ENCODE measurements at places on chromosomes 16 and 17. TPM values are rescaled to one million over a fixed set of nuclear protein-coding genes. Genes with fewer than 3 reads are reported as not detected.

- no peak for DNase-seq
Measured at GRCh38 chr16:67424261-67424615, 6.7 kb upstream of the HSD11B2 start.

DNA sequence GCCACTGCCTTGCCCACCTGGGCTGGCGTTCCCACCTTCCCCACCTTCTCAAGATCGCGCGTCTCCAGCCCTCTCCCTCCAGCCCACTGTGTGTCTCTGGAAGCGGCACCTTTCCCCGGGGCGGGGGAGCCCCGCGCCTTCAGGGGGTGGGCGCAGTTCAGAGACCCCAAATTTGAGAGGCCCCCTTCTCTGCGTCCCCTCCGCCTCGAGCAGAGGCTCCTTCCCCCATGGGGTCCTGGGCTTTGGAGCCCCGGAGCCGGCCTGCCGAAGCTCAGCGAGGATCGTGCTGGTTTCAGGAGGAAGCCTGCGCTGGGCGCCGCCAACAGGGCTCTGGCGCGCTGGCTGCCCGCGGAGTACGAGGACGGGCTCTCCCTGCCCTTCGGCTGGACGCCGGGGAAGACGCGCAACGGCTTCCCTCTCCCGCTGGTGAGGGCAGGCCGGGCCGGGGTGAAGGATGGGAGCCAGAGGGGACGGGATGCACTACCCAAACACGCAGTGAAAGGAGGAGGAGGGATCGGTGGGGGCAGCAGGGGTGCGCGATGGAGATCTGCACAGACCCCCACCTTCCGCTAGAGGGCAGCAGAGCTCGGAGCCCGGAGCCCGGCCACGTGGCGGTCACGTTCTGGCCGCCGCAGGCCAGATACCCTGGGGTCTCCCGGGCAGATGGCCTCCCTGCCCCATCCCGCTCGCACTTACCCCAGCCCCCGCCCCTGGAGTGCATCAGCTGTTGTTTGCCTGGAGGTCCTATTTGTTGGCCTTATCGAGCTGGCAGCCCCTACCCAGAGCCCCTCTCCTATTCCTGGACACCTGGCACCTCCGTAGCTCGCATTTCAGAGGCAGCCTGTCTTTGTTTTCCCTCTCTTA, 11.1 kb downstream of the LPO start:
- DNase-seq: peak; percentile 45

GRCh38 chr17:50645748-50646682, 11.3 kb downstream of the ABCC3 start:
- DNase-seq: no peak

DNA sequence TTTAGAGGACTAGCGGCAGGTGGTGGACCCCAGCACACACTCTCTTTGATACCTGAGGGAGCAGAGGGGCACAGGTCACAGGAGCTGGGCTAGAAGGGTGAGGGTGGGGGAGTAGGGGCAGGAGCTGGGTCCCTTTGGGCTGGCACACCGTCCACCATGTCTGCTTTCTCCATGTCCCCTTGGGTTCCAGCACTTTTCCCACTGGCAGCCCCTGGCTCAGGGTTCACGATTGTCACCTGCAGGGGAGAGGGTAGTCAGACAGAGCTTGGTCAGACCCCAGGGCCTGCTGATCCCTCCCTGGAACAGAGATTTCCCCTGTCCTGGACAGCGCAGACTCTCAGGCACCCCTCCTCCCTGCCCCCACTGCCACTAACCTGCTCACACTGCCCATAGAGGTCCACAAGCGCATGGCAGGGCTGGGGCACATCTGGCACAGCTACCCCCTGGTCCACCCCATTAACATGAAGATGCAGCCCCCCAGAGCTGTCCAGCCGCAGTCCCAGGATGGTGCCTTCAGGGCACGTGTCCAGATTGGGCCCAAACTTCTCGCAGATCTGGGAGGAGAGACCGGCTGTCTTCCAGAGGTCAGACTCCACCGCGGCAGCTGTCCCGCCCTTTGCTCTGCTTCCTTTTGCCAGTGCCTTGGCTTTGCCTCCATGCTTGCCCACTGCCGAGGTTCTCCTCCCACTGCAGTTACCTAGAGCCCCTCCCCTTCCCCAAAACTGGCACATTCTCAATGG, 3.1 kb upstream of the GPS2 start:
- no peak for DNase-seq

DNA sequence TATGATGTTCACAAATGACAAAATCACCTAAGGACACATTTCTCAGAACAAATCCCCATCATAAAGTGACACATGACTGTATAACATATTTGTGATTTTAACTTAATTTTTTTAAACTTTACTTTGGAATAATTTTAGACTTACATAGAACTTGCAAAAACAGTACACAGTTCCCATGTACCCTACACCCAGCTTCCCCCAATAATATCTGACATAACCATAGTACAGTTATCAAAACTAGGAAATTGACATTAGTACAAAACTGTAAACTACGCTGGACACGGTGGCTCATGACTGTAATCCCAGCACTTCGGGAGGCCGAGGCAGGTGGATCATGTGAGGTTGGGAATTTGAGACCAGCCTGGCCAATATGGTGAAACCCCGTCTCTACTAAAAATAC, 24.8 kb downstream of the CDC27 start:
- DNase-seq: no peak

GRCh38 chr16:79769928-79770243, 169.3 kb upstream of the MAF start:
- no peak for DNase-seq

GRCh38 chr16:1845985-1846384, 19.0 kb downstream of the FAHD1 start:
- DNase-seq: no peak

GRCh38 chr17:55005520-55005919, 37.0 kb downstream of the STXBP4 start:
- DNase-seq: no peak

DNA sequence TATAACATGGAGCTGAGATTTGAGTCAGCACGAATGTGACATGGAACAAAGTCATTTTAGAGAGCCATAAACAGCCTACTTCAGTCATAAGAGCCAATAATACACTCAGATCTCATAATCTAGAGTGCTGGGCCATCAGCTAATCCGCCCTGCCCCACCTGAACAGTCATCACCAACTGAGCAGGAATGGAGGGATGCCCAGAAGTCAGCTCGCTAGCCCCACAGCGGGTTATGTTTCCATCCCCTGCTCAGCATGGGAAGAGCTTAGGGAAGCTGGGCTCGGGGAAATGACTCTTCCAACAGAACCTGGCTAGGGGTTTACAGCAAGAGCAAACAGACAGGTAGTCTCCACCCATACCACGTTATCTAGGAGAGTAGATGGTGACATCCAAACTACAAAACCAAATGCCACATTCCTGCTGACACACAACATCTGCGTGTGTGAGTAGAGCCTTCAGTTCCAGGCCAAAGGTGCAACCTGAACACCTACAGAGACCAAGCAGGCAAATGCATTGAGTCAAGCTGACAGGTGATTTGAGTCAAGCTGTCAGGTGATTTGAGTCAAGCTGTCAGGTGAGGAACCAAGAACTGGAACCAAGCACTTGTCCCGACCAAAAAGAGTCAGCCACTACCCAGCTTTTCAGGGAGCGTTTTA, 2.0 kb downstream of the TMEM11 start:
- no peak for DNase-seq

GRCh38 chr17:59361916-59362810, 30.7 kb downstream of the YPEL2 start:
- no peak for DNase-seq

- no peak for DNase-seq
Measured at GRCh38 chr17:75875182-75875939, 3.0 kb downstream of the TRIM47 start.

DNA sequence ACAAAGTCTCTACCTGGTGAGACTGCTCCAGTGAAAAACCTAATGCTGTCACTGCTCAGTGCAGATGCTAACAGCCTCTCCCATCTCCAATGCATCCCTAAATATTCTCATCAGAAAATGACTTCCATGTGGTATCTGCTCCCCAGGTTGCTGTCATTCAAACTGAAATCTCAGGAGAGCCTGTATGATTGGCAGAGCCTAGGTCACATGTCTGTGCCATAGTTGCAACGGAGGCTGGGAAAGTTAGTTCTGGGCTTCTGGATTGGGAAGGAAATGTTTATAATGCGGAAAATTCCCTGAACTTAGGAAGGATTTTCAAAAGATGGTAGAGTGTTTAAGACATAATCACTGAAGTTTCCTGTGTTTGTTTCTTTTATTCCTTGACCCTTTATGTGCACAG, 206.4 kb upstream of the ZKSCAN2 start:
- DNase-seq: no peak

DNA sequence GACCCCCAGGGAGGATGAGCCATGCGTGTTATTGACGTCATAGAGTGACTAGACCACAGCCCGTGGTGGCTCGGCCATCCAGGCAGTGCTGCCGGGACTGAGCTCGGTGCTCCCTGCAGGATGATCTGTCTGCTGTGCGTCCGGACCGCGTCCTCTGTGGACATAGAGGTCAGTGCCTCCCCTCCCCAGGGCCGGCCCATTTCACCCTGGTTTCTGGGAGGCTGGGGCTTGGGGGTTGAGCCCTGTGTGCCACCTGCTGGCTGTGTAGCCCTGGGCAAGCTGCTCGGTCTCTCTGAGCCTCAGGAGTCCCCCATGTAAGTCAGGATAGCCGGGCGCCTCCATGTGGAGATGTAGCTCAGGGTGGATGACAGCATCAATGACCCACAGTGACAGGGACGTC, 8.3 kb downstream of the TSC2 start:
- no peak for DNase-seq

DNA sequence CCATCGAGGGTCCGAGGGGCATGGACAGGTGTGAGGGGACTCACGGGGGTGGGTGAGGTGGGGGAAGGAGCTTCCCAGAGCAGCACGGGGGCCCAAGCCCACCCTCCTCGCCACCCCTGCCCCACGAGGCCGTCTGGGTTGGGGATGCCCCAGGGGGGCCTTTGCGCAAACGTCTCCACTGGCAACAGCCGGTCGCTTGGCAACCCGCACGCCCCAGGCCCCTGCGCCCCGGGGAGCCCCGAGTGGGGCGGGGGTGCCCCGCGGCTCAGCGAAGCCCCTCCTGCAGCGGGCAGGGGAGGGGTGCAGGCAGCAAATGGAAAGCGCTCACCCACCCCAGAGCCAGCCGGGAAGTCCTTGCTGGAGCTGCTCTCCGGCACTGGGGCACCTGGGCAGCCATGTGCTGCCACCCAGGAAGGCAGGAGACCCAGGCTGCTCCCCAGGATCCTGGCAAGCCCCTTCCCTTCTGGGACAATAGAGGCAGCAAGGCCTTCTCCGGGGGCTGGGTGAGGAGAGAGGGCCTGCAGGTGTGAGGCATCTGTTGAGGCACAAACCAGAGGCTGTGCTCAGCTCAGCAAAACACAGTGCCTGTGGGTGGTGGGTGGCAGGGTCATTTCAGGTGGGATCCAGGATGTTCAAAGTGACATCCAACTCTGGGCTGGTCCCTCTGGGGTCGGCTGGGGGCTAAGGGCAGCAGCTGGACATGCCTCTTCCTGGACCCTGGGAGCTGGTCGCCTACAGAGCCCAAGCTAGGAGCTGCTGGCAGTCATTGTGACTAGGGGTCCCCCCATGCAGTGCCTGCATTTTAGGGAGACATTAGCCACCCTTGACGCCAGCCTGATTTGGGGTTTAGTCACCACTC, 80.9 kb upstream of the CBX4 start:
- DNase-seq: no peak

- DNase-seq: no peak
Measured at GRCh38 chr17:44039829-44040635, 25.3 kb upstream of the TMEM101 start.

Gene C17orf67
- polyA plus RNA-seq: 2.0 TPM

Gene SLC7A5
- 5.2 TPM for polyA plus RNA-seq

Gene TEKT1
- polyA plus RNA-seq: 0.67 TPM

Gene CCL4L2
- not detected for polyA plus RNA-seq

Gene RPAIN
- 45.7 TPM for polyA plus RNA-seq

Gene LDHD
- 7.5 TPM for polyA plus RNA-seq

All from left renal pelvis (tissue), 4 donors.